Omental fat pad (tissue), 4 donors: ENCODE measurements at places on chromosomes 7 and 10. TPM values are rescaled to one million over a fixed set of nuclear protein-coding genes. Genes with fewer than 3 reads are reported as not detected.

DNA sequence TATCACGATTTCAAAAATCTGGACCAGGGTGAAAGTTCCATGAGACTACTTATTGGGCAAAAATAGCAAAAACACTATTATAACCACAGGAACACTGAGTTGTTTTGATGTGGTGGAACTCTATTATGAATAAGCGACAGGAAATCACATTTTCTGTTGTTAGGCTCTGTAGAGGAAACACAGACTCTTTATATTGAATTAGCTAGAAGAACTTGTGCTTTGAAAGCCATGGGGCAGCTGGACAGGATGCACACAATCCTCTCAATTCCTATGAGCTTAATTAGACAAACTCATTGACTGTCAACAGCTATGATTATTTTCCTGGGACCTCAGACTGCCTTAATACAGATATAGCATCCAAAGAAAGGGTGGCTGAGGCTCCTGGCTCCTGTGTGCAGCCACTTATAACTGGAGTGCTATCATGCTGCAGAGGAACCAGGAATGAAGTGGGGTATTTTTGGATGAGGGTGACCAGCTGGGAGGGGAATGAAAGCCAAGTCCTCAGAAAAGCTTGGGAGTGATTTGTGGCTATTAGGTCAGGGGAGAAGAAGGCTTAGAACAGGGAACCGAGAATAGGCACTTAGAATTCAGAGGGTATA, 657.3 kb downstream of the TYW1 start:
- DNase-seq: no peak

- no peak for DNase-seq
Measured at GRCh38 chr10:118694848-118695247, 59.9 kb downstream of the CACUL1 start.

- no peak for DNase-seq
Measured at GRCh38 chr10:91957091-91957490, 33.5 kb downstream of the BTAF1 start.

DNA sequence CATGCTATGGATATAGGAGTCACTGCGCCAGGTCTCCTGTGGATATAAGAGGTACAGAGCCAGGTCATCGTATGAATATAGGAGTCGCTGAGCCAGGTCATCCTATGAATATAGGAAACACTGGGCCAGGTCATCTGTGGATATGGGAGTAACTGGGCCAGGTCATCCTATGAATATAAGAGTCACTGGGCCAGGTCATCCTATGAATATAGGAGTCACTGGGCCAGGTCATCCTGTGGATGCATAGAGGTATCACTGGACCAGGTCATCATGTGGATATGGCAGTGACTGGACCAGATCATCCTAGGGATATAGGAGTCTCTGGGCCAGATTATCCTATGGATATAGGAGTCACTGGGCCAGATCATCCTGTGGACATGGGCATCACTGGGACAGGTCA, 181.7 kb downstream of the DNAH11 start:
- DNase-seq: no peak

GRCh38 chr10:14611968-14612693, 162.6 kb downstream of the FAM107B start:
- no peak for DNase-seq

- DNase-seq: no peak
Measured at GRCh38 chr7:44043902-44044301, 600 bp upstream of the DBNL start.

DNA sequence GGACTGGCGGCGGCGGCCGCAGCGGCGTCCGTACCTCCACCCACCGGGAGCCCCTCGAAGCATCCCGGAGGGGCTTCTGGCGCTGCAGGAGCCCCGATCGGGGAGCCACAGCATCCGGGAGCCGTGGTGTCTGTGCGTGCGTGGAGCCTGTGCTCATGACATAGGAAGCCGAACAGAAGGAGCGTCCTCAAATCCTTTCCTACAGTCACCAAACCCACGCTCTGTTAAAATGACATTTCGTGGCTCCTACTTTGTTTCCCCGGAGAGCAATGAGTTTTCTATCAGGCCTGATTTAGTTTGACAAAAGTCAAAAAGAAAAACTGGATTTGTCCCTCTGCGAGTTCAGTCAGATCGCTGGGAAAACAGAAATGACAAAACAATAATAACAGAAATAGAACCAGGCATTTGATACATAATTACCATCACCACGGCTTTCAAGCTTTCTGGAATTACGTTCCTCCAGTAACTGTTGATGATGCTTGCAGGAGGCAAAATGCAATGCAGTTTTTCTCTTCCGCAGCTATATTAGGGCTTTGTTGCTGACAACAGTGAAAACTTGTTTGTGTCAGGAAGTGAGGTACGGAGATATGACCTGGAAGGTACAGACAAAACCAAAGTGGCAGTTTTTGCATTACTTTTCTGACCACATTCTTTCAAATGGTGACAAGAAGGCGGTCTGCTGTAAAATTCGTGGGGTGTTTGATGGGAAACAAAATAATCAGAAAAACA, 219.3 kb upstream of the MKLN1 start:
- DNase-seq: no peak

GRCh38 chr7:14836006-14836405, 66.5 kb downstream of the DGKB start:
- no peak for DNase-seq

- DNase-seq: no peak
Measured at GRCh38 chr7:157210682-157211081, 72.0 kb downstream of the UBE3C start.

GRCh38 chr7:50491209-50491608, 41.1 kb upstream of the FIGNL1 start:
- no peak for DNase-seq

GRCh38 chr10:78505657-78506056, 472.0 kb downstream of the RPS24 start:
- no peak for DNase-seq

- no peak for DNase-seq
Measured at GRCh38 chr10:130230611-130231010, 94.4 kb downstream of the GLRX3 start.

DNA sequence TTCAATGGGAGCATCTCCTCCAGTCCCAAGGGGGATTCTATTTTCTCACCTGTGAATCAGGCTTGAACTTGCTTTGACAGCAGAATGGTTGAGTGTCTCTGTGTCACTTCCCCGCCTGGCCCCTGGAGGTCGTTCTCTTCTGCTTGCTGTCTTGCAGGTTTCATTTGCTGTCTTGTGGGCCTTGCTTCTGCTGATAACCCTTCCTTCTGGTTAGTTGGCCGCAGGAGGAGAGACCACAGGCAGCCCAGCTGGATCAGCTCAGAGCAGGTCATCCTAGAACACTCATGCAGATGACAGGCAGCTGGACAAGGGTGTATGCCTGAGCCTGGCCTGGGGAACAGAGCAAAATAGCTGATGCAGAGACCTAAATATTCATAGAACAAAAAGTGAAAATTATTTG, 344.2 kb upstream of the ADARB2 start:
- no peak for DNase-seq

GRCh38 chr7:2104716-2105115, 128.0 kb downstream of the MAD1L1 start:
- no peak for DNase-seq

Gene NODAL
- not detected for total RNA-seq

Gene KLF14
- total RNA-seq: not detected

Gene NXPH1
- not detected for total RNA-seq
